T-helper 9 cell (primary cell): ENCODE measurements at places on chromosomes 4 and X.

GRCh38 chrX:7068939-7069367, 78.6 kb upstream of the STS start:
- no peak for DNase-seq

DNA sequence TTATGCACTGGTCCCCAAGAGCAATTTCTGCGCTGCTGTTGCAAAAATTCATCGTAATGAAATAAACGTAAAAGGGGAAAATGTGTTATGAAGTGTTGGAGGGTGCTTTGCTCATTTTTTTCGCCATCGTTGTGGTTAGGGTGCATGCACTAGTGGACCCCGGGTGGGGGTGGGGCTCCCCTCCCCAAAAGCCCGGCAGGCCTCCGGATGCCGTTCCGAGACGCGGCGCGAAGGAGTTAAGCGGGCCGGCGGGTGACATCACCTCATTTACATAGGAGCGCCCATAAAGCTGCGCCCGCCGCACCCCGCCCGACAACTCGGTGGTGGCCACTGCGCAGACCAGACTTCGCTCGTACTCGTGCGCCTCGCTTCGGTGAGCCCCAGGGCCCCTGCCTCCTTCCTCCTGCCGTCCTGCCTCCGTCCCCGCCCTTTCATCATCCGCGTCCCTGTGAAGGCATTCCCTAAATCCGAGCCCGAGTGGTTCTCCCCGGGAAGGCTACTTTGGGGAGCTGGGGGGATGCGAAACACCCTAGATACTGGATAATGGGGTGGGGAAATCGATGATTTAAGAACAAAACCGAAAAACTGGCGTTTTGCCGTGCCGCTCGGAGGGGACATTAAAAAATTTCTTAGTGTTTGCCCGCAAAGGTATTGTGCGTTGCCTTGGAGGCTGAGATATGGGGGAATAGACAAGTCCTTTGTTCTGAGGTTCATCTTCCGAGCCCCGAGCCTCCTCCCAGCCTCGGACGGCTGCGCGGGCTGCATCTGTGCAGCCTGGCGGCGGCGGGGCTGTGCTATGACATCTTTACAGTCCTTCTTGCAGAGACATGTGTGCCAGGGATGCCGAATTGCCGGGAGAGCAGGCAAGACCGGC, at the start of gene TMSB4X:
Gene TMSB4X, plus strand, starts transcription at position 315 of the 874 bp plus-strand sequence.
- DNase-seq = peak; percentile 73

DNA sequence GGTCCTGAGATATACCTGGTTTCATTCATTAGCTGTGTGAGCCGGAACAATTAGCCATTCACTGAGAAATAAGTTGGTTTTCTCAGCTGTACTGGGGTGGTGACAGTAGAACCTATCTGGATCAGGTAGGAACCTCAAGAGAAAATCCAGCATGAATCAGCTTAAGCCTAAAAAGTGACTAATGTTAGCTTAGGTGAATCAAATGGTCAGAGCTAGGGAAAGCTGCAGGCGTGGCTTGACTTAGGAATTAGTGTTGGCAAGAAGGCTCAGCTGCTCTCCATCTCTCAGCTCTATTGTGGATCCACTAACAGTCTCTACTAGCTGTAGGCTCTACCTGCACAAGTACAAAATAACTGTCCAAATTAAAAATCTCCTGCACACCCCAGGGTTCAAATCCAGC, 1025.5 kb downstream of the RAB28 start:
- no peak for DNase-seq

GRCh38 chr4:152156442-152156841, 379.4 kb downstream of the FBXW7 start:
- no peak for DNase-seq

GRCh38 chr4:58679886-58680285, 1569.7 kb upstream of the IGFBP7 start:
- no peak for DNase-seq

GRCh38 chr4:6200922-6201362, 593 bp upstream of the JAKMIP1 start:
- no peak for DNase-seq

- no peak for DNase-seq
Measured at GRCh38 chr4:66688674-66689073, 856.6 kb downstream of the CENPC start.

GRCh38 chrX:104324461-104325212, 69.9 kb upstream of the ESX1 start:
- DNase-seq = no peak

DNA sequence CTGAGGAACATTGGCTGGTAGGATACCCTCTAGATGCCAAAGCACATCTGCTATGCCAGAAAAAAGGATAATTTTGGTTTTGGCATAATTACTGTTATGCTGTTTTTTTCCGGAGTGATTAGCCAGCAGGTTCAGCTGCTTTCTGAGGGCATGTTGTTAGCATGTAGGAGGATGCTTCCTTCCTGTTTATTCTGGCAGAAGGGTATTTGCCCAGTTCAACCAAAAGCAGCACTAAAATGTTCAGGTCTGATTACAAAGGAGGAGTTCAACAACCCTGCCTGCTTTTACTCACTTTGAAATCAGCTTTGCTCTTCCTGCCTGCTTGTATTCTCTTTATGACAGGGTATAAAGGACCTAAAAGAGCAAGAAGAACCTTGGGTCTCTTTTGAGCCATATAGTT, 21.9 kb downstream of the ERCC6L start:
- DNase-seq = no peak

DNA sequence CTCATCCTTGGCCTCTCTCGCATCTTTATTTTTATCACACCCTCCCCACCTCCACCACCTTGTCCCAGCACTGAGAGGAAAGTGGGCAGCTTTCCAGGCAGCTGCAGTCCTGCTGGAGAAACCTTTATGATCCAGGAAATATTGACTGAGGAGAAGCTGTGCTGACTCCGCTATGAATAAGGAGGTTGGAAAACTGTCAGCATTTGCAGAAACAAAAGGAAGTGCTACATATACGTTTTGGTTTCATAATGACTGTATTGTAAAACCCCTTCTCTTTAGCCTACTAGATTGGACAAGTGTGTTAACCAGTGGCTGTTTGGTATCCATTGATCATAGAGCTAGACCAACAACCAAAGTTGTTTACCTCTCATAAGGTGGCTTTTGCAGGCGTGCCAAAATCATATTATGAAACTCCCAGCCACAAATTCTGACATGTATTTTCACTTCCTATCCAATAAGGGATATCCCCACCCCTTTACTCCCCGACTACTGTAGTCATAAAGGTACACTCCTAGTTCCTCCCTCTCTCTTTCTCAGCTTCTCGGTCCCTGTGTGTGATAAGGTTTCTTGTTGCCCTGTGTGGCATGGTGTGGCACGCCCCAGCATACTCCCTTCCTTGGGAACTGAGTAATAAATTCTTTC, 88.4 kb downstream of the GPR143 start:
- no peak for DNase-seq

DNA sequence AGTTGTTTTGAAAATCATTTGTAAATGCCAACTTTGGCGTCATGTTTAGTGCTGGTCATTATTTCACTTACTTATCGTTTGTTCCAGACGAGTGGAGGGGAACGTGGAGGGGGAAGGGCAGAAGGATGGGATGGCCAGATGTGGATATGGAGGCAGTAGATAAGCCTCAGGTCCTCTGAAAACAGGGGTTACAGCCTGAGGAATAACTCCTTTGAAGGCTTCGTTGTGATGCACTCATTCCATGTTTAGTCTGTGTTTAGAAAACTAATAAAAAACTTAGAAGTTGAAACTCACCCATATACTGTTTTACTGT, 1.1 kb downstream of the MOB1B start:
- DNase-seq = no peak

DNA sequence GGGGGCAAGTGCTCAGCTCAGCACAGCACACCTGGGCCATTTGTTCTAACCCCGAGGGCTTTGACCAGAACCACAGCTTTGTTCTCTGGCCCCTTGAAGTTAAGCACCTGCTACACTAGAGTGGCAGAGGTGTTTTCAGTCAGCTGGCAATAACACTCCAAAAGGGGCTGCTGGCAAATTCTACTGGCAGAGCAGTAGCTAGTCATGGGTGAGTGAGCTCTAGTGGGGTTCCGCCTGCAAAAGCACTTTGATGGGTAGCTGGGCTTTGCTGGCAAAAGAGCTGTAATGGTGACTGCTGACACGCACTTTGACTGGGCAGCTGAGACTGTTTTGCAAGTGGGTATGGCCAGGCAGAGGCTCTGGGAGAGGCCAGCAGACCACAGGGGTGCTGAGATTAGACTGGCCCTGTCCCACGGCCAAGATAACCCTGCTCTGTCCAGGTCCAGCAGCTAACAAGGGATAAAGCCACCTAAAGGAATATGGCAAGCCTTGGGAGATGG, 65.2 kb upstream of the TENT5D start:
- no peak for DNase-seq

DNA sequence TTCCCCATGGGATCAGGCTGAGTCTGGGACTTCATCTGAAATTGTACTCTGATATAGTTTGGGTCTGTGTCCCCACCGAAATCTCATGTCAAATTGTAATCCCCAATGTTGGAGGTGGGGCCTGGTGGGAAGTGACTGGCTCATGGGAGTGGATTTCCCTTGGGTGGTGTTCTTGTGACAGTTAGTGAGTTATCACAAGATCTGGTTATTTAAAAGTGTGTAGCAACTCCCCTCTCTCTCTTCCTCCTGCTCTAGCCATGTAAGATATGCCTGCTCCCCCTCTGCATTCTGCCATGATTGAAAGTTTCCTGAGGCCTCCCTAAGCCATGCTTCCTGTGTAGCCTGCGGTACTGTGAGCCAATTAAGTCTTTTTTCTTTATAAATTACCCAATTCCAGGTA, 61.0 kb downstream of the RASGEF1B start:
- no peak for DNase-seq

DNA sequence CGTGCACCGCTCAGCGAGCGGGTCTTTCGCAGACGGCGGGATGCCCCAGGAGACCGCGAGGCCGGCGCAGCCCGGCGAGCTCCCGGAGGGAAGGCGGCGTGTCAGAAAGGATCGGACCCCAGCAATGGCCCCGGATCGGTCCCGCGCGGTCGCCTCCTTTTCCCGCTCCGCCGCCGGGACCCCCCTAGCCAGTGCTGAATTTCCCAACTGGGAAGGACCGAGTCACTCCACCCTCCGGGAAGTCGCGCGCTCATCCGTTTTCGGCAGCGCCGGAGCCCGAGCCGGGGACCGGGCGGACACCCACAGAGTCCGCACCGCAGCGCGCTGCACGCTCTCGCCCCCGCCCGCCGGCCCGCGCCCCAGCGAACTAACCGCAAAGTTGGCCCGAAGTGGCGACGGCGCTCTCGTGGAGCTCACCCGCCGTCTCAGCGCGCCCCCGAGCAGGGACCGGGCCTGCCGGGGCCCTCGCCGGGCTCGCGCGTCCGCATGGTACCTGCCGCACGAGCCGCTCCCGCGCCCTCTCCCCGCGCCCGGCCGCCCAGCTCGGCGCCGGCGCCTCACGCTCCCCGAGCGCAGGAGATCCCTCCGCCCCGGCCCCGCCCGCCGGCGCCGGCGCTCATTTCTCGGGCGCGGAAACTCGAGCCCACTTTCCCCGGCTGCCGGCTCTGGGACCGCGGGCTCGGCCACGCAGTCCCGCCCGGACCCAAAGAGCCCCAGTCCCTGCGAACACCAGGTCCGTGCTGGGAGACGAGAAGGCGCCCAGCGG, at the start of gene FAT1:
Gene FAT1, minus strand, starts transcription at position 565 of the 766 bp plus-strand sequence. CDS start 14,029 bp downstream, outside the sequence.
- no peak for DNase-seq
